ENCODE measurements at places on chromosomes 12 and 14.
A peak's percentile ranks its signal among the peaks of the same experiment; 100 is the strongest.

- no peak for DNase-seq
These were observed 163.0 kb upstream of the TMCC3 start for GRCh38 chr12:94813314-94813713.

DNA sequence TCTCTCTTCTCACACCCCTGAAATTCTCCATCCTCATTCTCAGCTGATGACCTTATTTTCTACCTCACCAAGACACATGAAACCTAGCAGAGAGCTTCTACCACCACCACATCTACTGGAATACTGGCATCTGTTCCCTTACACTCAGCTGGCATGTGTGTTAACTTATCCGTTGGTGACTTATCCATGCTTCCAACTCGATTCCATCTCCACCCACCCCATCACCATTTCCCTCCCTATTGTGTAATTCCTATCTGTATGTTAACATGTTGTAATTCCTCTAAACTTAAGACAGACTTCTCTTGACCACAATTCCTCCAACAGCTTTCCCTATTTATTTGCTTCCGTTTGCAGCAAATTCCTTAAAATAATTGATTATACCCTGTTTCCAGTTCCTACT, 15.4 kb downstream of the C1S start:
- no peak for DNase-seq

GRCh38 chr14:37598747-37599506, 3.5 kb downstream of the TTC6 start:
- no peak for DNase-seq

DNA sequence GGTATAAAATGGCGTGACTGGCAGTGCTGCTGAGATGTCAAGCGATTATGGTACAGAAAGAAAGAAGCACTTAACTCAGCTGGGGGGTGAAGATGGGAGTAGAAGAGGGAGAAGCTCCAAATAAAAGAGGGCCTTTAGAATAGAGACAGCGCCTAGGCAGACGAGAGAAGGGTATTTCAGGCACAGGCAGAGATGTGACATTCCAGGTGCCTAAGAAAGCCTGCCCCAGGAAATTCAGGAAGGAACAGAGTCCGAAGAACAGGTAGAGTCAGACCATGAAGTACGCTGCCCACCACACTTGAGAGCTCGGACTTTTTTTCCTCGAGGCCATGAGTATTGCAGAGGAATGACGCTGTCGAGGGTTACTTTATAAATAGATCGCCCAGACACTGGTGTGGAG, 170.9 kb upstream of the ATF7IP start:
- DNase-seq: no peak

- no peak for DNase-seq
These were observed 1.6 kb downstream of the CTDSP2 start for GRCh38 chr12:57844709-57845477.

GRCh38 chr14:25521616-25522015, 471.7 kb upstream of the STXBP6 start:
- DNase-seq: no peak

- DNase-seq: peak; percentile 46
These were observed 771 bp downstream of the DAAM1 start for GRCh38 chr14:59189091-59189785.

GRCh38 chr14:55892906-55893305, 225.3 kb upstream of the PELI2 start:
- DNase-seq: no peak

DNA sequence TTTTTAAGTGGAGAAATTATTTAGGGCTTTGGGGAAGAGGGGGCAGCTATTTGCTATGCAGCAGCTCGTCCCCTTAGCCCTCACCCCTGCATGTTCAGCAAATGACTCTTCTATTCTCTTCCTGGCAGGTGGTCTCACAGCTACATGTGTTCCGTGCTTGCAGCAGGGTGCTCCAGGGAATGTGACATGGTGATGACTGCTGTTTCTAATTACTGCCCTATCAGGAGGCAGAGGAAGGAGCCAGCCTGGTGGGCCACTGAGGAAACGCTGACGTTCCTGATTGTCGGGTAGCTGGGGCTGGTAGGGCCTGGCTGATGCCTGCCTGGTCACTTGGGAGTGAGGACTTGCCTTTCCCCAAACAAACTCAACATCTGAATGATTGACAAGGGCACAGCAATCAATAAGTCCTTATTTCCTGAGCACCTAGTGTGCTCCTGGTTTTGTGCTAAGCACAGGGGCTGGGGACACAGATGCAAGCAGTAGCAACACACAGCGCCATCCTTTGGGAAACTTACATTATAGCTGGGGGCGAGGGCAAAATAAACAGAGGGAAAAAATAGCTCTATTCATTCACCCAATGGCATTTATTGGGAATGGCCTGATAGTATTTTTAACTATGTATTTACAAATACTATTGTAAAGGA, 377.8 kb downstream of the FUT8 start:
- no peak for DNase-seq

GRCh38 chr14:63960926-63961567, 108.2 kb downstream of the SYNE2 start:
- no peak for DNase-seq

DNA sequence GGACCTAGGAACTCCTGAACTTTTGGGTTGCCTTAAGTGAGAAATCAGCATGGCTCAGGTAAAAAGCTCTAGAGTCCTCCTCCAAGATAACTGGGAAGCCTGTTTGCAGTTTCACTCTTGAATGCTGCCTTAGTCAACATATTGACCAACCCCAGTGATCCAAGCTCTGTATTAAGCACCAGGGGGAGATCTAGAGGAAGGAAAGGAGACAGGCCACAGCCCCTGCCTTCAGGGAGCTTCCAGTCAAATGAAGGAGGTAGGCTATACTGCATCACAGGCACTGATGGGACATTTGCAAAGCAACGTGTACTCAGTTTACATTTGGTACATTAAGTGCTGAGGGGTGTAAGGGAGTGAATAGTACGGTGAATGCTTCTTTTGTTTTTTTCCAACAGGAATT, 1.2 kb upstream of the CSAD start:
- DNase-seq: no peak

GRCh38 chr12:85708775-85709174, 127.4 kb downstream of the RASSF9 start:
- no peak for DNase-seq

- no peak for DNase-seq
These were observed 3.1 kb upstream of the GYS2 start for GRCh38 chr12:21607701-21608100.

GRCh38 chr12:113359133-113359938, 949 bp downstream of the PLBD2 start:
- DNase-seq: peak; percentile 91
